ENCODE measurements at places on chromosomes 7 and 10.
A peak's percentile ranks its signal among the peaks of the same experiment; 100 is the strongest.

- no peak for DNase-seq
Measured at GRCh38 chr10:450463-450862, 239.0 kb downstream of the DIP2C start.

- no peak for DNase-seq
Measured at GRCh38 chr10:127934383-127934782, 27.5 kb downstream of the PTPRE start.

- DNase-seq, result no peak
Measured at GRCh38 chr10:82801289-82801688, 926.3 kb downstream of the NRG3 start.

- no peak for DNase-seq
Measured at GRCh38 chr10:63365976-63366765, 99.6 kb downstream of the JMJD1C start.

- no peak for DNase-seq
Measured at GRCh38 chr7:8783229-8783628, 349.8 kb downstream of the NXPH1 start.

DNA sequence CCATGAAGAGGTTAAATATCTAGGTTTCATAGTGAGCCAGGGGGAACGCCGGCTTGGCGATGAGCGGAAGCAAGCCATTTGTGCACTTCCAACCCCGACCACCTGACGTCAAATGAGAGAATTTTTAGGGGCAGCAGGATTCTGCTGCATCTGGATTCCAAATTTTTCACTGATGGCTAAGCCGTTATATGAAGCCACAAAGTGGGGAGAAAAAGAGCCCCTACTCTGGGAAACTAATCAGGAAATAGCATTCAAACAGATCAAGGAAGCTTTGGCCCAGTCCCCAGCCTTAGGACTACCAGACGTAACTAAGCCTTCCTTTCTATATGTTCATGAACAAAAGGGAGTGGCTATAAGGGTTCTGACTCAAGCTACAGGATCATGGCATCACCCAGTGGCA is 12.9 kb upstream of the ADCK2 start:
- no peak for DNase-seq

DNA sequence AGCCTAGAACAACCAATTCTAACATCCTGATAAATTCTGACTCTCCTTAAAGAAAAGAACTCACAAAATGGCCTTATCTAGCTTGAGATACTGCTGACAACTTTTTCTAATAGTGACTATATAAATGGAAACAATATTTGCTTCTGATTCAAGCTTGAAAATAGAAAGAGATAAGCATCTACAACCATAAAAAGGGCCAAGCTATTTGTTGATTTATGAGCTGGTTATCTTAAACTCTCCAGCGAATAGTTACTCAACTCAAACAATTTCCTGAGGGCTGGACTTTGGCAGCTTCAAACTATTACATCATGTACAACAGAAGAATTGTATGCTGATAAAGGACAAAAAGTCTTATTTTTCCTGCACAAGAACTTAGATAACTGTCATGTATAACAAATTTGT is 4.6 kb downstream of the USP54 start:
- DNase-seq, result no peak

DNA sequence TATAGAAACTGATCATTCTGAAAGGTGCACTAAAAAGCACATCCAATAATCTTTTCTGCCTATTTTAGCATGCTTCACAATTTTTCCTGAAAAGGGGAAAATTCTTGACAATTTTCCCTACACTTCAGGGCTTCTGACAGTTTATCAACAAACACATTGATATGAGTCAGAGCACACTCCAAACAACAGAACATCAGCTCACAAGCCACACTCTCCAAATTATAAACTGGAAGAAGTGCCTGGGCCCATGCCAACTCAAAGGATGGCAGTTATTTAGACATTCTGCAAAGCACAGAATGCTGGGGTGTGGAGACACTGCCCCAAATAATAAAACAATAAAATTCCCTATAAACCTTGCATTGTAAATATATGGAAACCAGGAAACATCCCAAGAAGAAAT is 90.8 kb downstream of the ELAPOR2 start:
- DNase-seq, result no peak

DNA sequence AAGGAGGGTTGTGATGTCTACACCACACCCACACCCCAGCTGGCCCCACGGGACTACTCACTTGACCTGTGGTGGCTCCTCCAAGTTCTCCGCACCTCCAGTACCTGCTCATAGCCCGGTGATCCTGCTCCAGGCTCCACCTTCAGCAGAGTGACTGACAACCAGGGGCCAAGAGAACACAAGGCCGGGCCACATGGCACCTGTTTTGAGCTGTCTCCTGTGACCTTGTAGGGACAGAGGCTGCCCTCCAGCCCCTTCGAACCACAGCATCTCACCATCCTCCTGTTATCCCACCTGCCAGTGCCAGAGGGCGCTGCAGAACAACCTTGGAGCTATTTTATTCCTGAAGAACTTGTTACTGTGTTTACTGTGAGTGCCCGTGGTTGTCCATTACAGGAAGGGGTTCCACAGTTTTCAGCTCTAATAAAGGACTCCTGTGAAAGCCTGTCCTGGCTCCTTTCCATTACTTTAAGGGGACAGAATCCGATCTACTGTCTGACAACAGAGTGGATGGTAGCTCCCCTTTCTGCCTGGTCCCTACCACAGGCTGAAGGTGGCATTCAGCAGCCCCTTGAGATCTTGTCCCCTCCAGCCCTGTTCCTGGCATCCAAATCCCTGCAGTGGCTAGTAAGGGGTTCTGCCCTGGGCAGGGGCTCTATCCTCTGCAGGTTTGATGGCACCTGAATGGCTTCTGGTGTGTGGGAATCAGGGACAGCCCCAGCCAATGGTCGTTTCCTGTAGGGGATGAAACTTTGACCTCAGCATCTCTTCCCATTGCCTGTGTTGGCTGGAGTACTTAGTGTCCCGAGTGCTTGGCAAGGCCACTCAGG is 50.8 kb downstream of the C10orf120 start:
- peak; percentile 68 for DNase-seq

GRCh38 chr10:55813451-55814170 is 547.4 kb downstream of the ZWINT start:
- no peak for DNase-seq

GRCh38 chr7:3408814-3409595 is 108.0 kb downstream of the SDK1 start:
- no peak for DNase-seq
